ENCODE measurements at places on chromosomes 16 and 17.

- no peak for DNase-seq
Measured at GRCh38 chr16:79061181-79061580, 539.4 kb downstream of the MAF start.

DNA sequence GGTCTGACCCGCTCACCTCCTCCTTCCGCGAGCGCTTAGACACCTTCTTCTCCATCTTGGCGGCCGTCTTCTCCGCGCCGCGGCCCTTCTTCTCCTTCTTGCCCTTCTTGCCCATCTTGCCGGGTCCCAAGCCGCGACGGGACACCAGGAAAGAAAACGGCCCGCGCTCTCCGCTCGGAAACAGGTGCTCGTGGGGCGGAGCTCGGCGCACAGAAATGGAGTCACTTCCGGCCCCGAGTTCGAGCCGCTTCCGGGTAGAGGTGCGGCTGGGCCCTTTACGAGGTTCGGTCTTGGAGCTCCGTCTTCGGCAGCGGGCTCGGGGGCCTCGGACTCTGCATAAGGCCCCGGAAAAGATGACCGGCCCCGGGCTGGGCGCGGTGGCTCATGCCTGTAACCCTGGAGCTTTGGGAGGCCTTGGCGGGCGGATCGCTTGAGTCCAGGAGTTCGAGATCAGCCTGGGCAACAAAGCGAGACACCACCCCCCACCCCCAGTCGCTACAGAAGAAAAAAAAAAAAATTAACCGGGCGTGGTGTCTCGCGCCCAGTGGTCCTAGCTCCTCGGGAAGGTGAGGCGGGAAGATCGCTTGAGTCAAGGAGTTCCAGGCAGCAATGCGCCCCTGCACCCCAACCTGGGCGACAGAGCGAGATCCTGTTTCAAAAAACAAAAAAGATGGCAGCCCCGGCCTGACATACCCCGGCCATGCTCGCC lies at the start of gene KLHDC4:
Gene KLHDC4, minus strand, starts transcription at position 211 of the 709 bp plus-strand sequence. Its CDS starts 96 bp downstream, at position 115.
- DNase-seq, result peak; percentile 91

- DNase-seq, result no peak
Measured at GRCh38 chr17:79242873-79243602, 168.4 kb downstream of the ENGASE start.

DNA sequence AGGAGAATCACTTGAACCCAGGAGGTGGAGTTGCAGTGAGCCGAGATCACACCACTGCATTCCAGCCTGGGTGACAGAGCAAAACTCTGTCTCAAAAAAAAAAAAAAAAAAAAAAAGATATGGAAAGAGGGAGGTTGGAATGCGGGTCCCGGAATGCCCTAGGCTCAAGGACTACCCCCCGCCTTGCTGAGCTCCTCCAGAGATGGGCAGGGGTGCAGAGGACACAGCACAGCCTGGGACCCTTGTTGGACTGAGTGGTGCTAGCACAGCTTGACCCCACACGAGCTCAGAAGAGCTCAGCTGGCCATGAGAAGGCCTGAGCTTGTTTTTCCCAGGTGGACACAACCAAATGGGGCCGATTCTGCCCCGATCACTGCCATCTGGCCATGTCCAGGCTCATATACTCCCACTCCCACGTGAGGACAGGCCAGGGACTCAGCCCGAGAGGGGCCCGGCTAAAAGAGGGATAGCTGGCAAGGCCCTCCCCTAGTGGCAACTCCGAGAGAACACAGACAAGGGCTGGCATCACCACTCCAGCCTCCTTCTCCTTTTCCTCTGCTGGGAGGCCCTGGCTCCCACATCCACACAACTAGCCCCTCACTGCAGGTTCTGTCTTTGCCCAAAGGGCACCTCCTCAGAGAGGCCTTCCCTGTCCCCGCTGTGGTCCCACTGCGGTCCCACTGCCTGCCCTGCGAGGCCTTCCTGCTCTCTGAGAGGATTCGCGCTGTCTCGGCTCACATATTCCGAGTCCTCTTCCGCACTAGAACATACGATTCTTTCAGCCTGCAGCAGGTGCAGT lies 11.0 kb downstream of the SGCA start:
- no peak for DNase-seq

GRCh38 chr17:42804918-42805367 lies 6.3 kb downstream of the CNTD1 start:
- no peak for DNase-seq

DNA sequence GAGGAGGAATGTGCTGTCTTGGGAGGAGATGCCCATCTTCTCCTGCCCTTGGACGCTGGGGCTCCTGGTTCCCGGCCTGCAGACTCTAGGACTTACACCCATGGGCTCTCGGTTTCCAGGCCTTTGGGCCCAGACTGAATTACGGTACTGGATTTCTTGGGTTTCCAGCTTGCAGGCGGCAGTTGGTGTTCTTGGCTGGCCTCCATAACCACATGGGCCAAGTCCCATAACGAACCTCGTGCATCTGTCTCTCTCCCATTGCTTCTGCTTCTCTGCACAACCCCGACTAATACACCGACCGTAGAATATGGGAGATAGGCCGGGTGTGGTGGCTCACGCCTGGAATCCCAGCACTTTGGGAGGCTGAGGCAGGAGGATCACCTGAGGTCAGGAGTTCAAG lies 162.6 kb downstream of the SDK2 start:
- DNase-seq, result no peak

All from midbrain (tissue), 1 donor.